ENCODE measurements at places on chromosomes 2 and 18.

- no peak overlapping the region for H3K4me3 ChIP-seq
- H3K4me1 ChIP-seq: peaks cover 5% of the 10 kb centered on the region
- H3K27ac ChIP-seq: no peak overlapping the region
- no peaks in the 10 kb centered on the region for H3K27me3 ChIP-seq
Observed at GRCh38 chr18:61402726-61403125, 69.5 kb downstream of the CDH20 start.

GRCh38 chr2:196759378-196759706, 40.1 kb downstream of the GTF3C3 start:
- no peaks in the 10 kb centered on the region for H3K4me1 ChIP-seq
- H3K4me3 ChIP-seq: no peak overlapping the region
- DNase-seq: no peak
- H3K27me3 ChIP-seq: no peaks in the 10 kb centered on the region
- no peak overlapping the region for H3K27ac ChIP-seq

DNA sequence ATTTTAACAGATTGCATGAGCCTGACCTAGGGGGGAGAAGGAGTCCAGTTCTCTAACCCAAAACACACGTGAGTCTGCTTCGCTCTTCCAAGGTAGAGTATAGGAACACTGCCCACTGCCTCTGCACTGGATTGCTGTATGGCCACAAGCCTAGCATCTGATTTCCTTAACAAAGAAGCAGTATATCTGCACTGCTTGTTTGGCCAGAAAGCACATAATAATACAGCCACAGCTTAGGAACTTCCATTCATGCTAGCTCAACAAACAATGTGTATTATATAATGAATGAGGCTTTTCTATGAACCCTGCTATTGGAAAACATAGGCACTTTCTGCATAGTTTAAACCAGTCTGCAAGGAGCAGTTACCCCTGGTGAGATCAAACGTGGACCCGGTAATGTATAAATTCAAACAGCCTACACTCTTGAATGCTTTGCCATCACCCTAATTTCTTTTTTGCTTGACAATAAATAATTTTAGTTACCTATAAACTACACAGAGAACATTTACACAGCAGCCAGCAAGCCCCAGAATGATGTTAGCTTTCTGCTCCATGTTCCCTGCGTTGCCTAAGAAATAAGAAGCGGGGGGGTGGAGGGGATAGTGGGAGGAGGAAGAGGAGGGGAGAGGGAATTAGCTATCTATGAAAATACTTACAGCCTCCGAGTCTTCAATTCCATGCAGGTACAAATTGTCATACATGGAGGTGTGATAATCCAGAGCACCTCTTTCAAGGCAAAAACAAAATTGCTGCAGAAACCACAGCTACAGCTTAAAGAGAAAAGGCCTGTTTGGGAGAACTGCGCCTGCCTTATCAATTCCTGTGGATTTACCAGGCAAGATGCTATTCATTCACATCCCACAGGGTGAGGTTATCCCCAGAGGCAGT, 125.6 kb downstream of the CACNB4 start:
- no peak overlapping the region for H3K27ac ChIP-seq
- H3K4me3 ChIP-seq: no peak overlapping the region
- H3K27me3 ChIP-seq: no peaks in the 10 kb centered on the region
- DNase-seq: no peak

DNA sequence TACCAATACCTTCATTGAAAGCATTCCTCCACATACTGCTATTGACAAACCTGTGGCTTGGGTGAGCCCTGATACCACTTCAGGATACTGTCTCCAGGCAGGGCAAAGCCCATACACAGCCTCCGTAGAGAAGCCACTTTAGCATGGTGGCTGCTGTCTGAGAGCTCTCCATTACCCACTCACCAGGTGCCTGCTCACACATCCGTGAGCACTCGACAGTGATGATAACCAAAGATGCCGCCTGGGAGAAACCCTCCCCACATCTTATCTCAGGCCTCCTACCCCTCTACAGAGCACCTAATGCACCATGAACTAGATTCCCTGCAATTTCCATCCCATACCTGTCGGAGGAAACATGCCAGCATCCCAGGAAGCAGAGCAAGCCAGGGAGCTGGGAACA, 57.6 kb upstream of the KLHL29 start:
- H3K27ac ChIP-seq: no peak overlapping the region
- no peaks in the 10 kb centered on the region for H3K4me1 ChIP-seq
- H3K27me3 ChIP-seq: no peaks in the 10 kb centered on the region
- H3K4me3 ChIP-seq: no peak overlapping the region

DNA sequence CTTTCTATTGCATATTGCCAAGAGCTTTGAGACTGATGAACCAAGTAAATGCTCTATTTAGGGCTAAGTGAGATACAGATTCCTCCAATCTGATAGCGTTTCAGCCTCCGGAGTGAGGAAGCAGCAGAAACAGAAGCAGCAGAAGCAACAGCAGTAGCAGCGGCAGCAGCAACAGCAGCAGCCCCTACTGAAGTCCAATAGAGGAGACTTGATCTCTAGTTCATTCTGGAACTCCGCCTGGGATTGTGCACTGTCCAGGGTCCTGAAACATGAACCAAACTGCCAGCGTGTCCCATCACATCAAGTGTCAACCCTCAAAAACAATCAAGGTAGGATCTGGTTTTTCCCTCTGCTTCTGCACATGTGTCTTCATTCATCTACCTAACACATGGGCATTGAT, at the start of gene DPP10:
Gene DPP10, plus strand, starts transcription at position 132 of the 400 bp plus-strand sequence.
- DNase-seq: no peak
- H3K36me3 ChIP-seq: no peaks in the 10 kb centered on the region
- no peaks in the 10 kb centered on the region for H3K4me1 ChIP-seq
- H3K27me3 ChIP-seq: no peaks in the 10 kb centered on the region
- no peak within 1 kb of the TSS for H3K27ac ChIP-seq
- no peak within 1 kb of the TSS for H3K4me3 ChIP-seq

DNA sequence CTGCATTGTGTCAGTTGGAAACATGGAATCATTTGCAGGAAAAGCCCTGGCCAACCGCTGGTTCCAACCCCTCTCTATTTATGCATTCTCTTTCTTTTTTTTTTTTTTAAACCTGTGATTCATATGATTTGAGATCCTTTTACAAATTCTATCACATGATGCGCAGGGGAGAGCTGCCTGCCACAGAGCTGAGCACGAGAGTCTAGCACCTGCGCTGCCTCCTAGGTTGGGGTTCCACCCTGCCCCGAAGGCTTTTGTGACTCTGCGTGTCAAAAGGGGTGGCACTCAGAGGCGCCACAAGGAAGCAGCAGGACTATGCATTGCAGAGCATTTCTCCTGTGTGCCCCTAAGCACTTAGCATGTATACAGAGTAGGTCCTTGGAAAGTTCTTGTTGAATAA, 17.3 kb upstream of the ESPNL start:
- H3K4me1 ChIP-seq: no peaks in the 10 kb centered on the region
- H3K27ac ChIP-seq: no peak overlapping the region
- H3K36me3 ChIP-seq: peaks cover 16% of the 10 kb centered on the region
- no peaks in the 10 kb centered on the region for H3K27me3 ChIP-seq
- no peak for DNase-seq
- no peak overlapping the region for H3K4me3 ChIP-seq

DNA sequence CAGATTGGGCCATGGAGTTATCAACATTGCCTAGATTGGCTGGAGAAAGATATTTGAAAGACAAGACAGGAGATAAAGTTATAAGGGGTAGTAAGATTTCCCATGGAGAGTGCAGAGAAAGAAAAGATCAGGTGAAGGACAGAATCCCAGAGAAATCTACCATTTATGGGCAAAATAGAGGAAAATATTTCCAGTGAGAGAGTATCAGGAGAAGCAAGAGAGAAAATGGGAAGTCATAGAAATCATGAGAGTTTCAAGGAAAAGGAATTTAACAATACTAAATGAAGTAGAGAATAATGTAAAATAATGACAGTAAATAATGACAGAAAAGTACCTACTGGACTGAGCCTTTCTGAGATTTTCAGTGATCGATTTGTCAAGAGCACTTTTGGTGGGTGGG, 447.6 kb upstream of the CHST9 start:
- no peak overlapping the region for H3K27ac ChIP-seq
- peaks cover 2% of the 10 kb centered on the region for H3K4me1 ChIP-seq
- no peak overlapping the region for H3K4me3 ChIP-seq

GRCh38 chr2:28952836-28953211, 28.3 kb upstream of the TOGARAM2 start:
- no peaks in the 10 kb centered on the region for H3K27me3 ChIP-seq
- no peaks in the 10 kb centered on the region for H3K4me1 ChIP-seq
- DNase-seq: no peak

DNA sequence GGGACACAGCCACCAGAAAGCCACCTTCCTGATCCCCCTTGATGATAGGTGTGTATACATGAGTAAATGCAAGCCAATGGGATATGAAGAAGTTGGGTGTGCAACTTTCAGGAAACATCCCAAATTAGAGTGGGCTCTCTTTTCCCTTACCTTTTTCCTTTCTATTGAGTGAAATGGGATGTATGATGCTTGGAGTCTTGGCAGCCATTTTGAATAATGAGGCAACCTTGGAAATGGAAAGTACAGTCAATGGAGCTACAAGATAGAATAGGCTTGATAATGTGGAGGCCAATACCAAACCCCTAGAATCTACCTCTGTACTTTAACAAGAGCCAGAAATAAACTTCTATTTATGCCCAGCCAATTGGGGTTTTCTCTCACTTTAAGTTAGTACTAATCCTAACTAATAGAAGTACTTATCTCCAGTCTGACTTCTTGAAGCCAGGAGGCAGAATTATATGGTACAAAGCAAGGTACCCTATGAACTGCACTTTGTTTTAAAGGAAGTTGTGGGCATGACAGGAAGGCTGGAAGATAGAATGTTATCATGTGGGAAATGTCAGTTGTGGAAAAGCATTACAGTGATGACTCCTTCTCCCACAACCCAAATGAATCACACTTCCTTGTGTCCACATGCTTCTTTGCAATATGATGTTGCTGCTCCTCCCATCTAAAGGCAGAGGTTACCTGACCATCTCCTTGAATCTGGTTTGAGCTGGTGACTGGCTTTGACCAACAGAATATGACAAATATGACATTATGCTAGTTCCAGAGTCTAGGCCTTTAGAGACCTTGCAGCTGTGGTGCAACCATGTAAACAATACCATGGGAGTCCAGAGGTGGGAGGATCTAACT, 12.9 kb upstream of the NABP1 start:
- H3K4me1 ChIP-seq: peaks cover 4% of the 10 kb centered on the region
- no peaks in the 10 kb centered on the region for H3K36me3 ChIP-seq
- H3K4me3 ChIP-seq: no peak overlapping the region
- no peaks in the 10 kb centered on the region for H3K27me3 ChIP-seq

DNA sequence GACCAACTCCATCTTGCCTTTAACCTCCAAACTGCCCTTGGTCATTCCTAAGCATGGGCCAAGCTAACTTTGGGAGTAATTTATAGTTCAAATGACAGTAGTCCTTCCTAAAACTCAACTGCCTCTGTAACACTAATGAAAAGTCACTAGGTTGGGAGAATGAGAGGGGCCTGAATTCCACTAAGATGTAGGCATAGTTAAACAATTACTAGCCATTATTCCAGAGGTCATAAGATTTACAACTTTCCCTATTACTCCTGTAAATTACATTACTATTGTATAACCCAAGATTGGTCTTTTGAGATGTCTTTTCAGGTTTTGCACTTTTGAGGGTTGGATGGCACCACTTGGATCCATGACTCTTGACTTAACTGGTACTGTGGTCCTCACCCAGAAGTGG, 94.6 kb downstream of the SPP2 start:
- DNase-seq: no peak
- H3K4me3 ChIP-seq: no peak overlapping the region
- no peaks in the 10 kb centered on the region for H3K36me3 ChIP-seq
- no peak overlapping the region for H3K27ac ChIP-seq

GRCh38 chr18:26442126-26442525, 106.2 kb downstream of the KCTD1 start:
- no peaks in the 10 kb centered on the region for H3K4me1 ChIP-seq
- DNase-seq: no peak
- no peaks in the 10 kb centered on the region for H3K27me3 ChIP-seq
- no peaks in the 10 kb centered on the region for H3K36me3 ChIP-seq

DNA sequence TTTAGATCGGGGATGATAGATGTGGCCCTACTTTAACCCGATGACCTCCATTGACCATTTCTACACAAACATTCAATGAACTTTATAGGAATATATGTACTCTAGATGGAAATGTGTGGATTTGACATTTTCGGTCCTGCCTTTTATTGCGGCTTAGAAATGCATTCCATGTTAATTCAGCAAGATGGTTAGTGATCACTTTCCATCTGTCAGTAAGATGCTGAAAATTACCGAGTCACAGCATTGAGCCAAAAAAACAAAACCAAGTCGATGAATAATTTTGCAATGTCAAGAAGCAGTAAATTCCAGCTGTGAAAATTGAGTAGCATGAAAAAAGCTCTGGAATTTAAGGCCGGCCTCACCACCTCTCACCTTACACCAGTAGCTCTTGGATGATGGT, 1642.6 kb upstream of the NXPH2 start:
- no peaks in the 10 kb centered on the region for H3K27me3 ChIP-seq
- no peaks in the 10 kb centered on the region for H3K4me1 ChIP-seq
- H3K27ac ChIP-seq: no peak overlapping the region
- no peak for DNase-seq
- H3K36me3 ChIP-seq: no peaks in the 10 kb centered on the region
- H3K4me3 ChIP-seq: no peak overlapping the region

DNA sequence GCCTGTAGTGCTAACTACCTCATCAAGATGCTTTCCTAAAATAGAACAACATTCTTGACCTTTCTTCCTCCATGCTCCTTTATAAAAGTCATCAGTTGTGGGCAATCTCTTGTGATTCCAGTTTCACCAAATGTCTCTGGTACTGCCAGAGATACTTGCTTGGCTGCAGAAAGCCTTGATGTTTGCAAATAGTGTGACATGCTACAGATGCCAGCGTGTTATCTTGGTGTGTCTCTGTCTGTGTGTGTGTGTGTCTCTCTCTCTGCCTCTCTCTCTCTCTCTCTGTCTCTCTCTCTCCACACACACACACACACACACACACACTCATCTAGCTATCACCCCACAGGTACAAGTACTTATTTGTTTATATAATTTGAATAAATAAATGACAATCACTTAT, 146.9 kb downstream of the CCDC102B start:
- no peaks in the 10 kb centered on the region for H3K36me3 ChIP-seq
- H3K4me3 ChIP-seq: no peak overlapping the region
- H3K27ac ChIP-seq: no peak overlapping the region
- DNase-seq: no peak
- H3K27me3 ChIP-seq: no peaks in the 10 kb centered on the region

DNA sequence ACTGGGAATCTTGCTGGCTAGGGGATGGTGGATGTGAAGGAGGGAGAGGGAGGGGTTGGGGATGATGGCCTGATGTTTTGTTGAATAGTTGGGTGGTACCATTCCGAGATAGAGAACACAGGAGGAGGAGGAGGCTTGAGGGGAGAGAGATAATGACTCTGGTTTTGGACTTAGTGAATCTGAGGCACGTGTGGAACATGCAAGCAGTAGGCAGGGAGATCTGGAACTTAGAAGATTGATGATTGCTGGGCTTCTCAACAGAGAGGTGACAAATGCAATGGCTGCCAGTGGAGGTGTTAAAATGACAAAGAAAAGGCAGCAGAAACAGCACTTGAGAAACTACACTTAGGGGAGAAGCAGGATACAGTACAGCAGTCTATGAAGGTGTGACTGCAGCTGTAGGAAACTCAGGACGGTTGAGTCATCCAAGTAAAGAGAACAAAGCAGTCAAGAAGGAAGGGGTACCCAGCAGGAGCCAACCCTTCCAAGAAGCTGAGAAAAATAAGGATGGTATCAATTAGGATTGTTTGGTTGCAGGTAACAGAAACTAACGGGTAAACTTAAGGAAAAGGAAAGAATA, 221.4 kb upstream of the FBXO11 start:
- H3K36me3 ChIP-seq: no peaks in the 10 kb centered on the region
- no peak for DNase-seq
- no peak overlapping the region for H3K4me3 ChIP-seq

- H3K36me3 ChIP-seq: no peaks in the 10 kb centered on the region
- DNase-seq: no peak
- H3K4me3 ChIP-seq: no peak overlapping the region
- no peak overlapping the region for H3K27ac ChIP-seq
- no peaks in the 10 kb centered on the region for H3K27me3 ChIP-seq
Observed at GRCh38 chr2:26560892-26561291, 80.3 kb downstream of the CIB4 start.

All from trophoblast cell (in vitro differentiated cells and primary cell).